ENCODE measurements at places on chromosomes 1 and 21.

- no peak for DNase-seq
These were observed 235.9 kb downstream of the FAM72C start for GRCh38 chr1:143735764-143736461.

DNA sequence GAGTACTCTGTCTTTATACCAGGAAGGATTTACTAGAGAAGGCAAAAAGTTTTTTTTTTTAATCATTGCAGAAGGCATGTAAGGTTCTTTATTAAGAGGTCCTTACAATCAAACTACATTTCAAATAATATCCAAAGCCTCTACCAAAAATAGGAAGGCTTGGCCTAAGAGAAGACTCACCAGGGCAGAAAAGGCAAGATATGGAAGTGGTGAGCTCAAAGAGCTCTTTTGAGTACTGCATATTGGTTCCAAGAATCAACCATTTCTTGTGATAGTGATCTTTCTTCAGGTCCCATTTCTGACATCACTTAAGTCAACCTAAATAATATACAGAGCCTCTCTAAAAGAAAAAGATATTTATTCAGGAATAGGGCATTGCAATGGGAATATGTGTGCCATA lies 153.2 kb downstream of the FASLG start:
- no peak for DNase-seq

- no peak for DNase-seq
These were observed 31.7 kb downstream of the ECE1 start for GRCh38 chr1:21258331-21259134.

- no peak for DNase-seq
These were observed 20.0 kb upstream of the CNN3 start for GRCh38 chr1:94946886-94947285.

- no peak for DNase-seq
These were observed 95.0 kb downstream of the FCRL5 start for GRCh38 chr1:157457279-157457678.

- no peak for DNase-seq
These were observed 25.3 kb downstream of the ACTA1 start for GRCh38 chr1:229408458-229409037.

- no peak for DNase-seq
These were observed 165.3 kb downstream of the LTN1 start for GRCh38 chr21:28827422-28827821.

- no peak for DNase-seq
These were observed 67.8 kb upstream of the FGGY start for GRCh38 chr1:59229138-59229537.

DNA sequence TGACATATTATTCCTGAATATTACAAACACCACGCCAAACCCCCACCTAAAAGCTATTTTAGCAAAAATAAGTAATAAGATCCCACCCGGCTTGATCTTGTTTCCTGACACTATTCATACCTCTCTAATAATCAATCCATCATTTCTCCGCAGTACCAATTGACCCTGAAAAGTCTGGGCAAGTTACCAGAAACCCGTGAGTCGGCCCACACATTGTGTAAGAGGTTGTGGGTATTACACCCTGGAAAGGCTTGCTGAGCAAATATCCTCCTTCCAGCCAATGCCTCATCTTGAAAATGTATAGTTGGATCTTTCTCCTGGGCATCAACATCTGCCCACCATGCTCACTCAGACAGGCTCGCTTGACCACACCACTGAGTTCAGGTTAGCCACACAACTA lies 451.0 kb downstream of the TTLL7 start:
- DNase-seq: no peak
